ENCODE measurements at places on chromosomes 2 and 18. TPM values are rescaled to one million over a fixed set of nuclear protein-coding genes. Genes with fewer than 3 reads are reported as not detected.

Gene TCF7L1
- 2.3 TPM for total RNA-seq

Gene GALR1
- not detected for total RNA-seq

Gene DSG1
- total RNA-seq, result not detected

Gene NT5DC4
- not detected for total RNA-seq

Gene CHCHD5
- 4.5 TPM for total RNA-seq

Gene MARS2
- 2.3 TPM for total RNA-seq

Gene C1GALT1C1L
- 1.1 TPM for total RNA-seq
